Fibroblast of skin of right quadriceps (primary cell): ENCODE measurements at places on chromosomes 4 and X.

GRCh38 chr4:1401409-1402020 is 4.7 kb downstream of the NKX1-1 start:
- no peak for DNase-seq

DNA sequence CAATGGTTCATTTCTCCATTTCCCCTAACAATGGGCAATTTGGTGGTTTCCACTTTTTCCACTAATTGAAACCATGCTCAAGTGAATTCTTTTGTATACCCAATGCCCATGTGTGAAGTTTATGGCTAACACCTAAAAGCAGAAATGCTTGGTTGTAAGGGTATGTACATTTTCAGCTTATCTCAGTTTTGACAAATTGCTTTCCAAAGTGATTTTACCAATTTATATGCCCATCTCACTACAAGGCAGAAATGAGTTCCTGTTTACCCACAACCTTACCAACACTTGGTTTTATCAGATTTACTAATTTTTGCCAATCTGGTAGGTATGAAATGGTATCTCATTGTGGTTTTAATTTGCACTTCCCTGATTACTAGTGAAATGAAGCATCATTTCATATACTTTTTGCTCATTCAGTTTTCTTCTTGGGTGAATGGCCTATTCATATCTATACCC is 14.8 kb downstream of the GPR34 start:
- no peak for DNase-seq

DNA sequence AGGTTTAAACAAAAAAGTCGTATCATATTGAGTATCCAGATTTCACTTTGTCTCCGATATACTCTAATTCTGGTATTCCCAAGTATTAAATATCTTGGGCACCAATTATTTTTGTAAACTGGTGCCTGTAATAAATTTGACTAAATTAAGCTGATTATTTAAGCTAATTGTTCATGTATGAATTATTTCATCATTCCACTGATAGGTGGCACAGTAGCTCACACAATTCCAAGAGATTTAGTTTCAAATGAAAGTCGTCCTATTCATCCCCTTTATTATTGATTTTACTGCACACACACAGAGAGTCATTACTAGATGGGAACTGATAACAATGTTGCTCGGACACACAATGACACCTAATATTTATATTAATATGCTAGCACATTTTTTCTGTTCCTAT is 432.4 kb downstream of the DMD start:
- DNase-seq = no peak

GRCh38 chr4:149645790-149646189 is 169.9 kb downstream of the IQCM start:
- no peak for DNase-seq

DNA sequence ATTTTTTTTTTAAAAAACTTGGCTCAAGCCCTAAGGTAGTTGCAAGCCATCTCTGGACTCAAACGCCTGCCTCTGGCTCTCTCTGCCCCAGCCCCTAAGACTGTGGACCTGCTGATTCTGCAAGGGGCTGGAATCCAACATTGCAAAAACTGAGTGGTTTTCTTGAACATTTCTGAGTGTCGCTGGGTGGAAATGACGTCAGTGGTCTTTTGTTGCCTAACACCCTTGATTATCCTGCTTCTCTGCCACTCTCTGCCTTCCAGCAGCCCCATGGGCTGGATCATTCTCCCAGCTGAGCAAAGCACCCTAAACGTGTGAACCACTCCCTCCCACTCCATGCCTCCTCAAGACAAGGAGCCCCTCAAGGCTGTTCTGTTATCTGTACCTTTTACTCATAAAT is 16.6 kb downstream of the BST1 start:
- peak; percentile 15 for DNase-seq

GRCh38 chrX:129790808-129791207 is 11.1 kb downstream of the SASH3 start:
- DNase-seq = no peak

DNA sequence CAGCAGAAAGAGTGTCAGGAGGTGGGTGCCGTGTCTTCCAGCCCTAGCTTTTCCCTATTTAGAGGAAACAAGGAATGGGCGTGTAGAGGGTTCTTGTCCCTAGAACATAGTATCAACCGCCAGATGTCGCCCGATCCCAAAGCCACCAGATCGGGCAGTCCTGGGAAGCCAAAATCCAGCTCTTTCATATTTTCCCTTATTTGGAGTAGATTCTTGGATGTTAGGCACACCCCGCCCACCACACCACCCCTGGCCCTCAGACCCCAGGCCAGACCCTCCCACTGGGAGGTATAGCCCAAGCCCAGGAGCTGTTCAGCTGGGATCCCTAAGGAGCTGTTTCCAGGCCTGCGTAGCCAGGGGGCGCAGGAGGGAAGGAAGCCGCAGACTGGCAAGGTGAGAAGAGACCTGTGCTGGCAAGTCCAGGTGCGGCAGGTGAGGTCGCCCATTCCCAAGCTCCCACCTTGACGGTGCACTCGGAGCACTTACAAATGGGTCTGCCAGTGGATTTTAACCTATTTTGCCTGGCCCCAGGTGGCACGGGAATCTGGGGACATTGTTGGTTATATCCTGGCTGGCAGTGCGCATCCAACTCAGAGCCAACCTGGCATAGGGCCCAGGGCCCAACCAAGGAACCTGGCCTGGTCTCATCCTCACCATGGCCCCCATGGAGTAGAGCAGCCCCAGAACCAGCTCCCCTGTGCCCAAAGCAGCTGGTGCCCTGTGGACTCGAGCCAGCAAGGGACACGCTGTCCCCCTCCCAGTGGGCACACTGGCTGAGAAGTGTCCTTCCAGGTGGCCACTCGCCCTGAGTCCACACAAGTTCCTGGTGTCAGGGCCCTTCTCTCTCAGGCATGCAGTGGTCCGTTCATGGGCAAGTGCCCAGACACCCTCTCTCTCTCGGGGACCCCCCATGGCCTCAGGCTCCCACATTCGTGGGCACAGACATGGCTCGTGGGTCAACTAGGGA is 811 bp downstream of the FLNA start:
- DNase-seq = peak; percentile 92

DNA sequence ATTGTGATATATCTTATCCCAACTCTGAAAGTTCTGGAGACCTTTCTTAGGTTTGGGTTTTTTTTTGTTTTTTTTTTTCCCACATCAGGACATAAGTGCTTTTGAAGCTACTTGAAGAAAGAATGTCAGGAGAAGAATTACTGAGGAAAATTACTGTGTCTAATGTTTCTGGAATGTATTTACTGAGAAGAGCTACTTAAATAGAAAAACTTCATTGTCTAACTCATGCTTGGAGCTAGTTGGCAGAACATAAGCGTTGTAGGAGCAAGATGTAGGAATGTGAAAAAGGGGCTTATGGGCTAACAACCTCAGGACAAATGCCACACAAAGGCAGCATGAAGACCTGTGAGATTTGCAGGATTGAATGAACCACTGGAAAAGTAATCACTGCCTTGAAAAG is 166.6 kb upstream of the GLRA2 start:
- DNase-seq = peak; percentile 77

DNA sequence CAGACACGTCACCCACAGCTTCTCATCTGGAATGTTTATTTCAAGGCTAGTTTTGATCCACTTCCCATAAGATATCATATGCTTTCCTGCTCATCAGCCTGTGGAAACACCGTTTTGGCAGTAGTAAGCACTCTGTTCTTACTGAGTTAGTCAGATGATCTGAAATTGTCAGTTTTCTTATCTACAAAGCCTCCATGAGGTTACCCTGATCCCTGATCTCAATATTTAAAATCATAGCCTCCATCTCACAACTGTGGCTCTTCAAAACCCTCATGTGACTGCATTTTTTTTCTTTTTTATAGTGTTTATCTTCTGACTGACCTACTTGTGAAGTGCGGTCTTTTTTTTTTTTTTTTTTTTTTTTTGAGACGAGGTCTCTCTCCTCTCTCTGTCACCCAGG is 22.7 kb downstream of the BST1 start:
- DNase-seq = no peak

DNA sequence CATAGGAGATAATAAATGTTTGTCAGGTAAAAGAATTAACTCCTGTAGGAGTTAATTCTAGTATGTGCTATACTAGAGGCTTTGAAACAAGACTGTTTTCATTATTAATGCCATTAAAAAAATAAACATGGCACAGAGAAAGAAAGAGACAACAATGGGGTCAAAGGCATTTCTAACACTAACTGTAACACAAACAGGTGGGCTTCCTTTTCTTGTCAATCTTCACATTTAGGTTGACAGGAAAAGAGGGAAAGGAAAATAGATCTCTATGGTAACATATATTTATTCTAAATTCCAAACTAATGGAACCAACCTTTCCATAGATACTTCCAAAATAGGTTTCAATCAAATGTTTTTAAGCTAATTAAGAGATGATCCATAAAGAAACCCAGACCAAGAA is 9.8 kb downstream of the ANKRD17 start:
- DNase-seq = no peak

DNA sequence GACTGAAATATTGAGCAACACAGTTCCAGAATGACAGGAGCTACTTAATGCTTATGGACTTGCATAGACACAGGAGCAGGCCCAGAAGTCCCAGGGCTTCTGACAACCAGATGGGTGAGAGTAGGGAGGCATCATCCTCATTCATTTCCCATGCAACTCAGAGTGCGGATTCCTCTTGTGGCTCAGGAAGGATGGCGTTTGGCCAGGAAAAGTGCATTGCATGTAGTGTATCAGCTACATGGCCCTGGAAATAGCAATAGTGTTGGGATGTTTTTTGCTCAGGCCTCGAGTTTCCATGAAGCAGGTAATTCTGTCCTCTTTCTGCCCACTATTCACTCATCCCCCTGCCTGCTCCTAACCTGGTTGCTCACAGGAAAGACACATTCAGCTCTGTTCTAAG is 136.6 kb downstream of the PDGFRA start:
- peak; percentile 22 for DNase-seq

GRCh38 chr4:1775731-1776500 is 17.2 kb upstream of the FGFR3 start:
- DNase-seq = no peak

DNA sequence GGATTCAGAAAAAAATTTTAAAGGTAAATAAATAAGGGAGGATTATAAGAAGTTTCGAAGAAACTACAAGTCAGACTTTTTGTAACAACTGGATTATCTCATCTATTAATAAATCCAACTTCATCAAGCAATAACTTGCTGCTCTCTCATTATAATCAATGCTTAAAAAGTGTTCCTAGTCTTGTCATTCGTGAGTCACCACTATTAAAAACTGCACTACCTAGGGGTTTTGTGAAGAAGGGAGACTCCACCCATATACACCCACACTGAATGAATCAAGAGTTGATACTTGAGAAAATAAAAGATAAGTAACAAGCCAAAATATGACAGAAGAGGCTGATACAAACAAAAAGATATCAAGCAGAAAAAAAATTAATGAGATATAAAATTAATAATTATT is 360.5 kb downstream of the ZNF674 start:
- no peak for DNase-seq

DNA sequence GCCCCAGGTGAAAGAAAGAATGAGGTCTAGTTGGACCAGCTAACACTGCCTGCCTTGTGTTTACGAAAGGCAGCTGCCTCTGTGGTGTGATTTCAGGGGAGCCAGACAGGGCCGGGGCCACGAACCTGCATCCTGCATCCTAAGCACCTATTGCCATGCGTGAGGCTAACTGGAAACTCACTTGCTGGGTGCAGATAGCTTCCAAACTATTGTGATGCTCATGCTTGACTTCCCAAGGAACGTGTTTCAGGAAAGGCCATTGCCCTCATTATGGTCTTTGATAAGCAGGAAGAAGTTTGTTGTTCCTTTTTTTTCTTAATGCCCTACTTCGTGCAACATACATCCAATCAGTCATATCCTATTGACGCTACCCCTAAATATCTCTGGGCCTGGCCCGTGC is 2.3 kb upstream of the IRF2 start:
- no peak for DNase-seq

- DNase-seq = no peak
Measured at GRCh38 chr4:117096886-117097285, 11.5 kb upstream of the TRAM1L1 start.

- no peak for DNase-seq
Measured at GRCh38 chr4:154739111-154739510, 4.7 kb upstream of the LRAT start.

- no peak for DNase-seq
Measured at GRCh38 chr4:3135155-3136011, 60.9 kb downstream of the HTT start.

DNA sequence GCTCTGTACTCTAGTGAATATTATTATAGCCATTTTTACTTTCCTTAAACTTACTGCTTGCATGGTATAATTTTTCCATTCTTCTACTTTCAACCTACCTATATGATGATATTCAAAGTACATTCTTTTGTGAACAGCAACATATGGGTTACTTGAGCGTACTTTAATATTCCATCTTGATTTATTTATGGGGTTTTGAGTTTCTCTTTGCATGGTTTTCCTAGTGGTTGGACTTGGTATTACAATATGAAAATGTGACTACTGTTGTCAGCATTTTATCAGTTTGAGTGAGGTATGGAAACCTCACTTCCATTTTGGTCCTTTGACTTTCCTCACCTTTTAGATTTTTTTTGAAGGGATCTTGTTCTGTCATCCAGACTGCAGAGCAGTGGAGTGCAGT is 35.9 kb downstream of the ADGRG4 start:
- no peak for DNase-seq

DNA sequence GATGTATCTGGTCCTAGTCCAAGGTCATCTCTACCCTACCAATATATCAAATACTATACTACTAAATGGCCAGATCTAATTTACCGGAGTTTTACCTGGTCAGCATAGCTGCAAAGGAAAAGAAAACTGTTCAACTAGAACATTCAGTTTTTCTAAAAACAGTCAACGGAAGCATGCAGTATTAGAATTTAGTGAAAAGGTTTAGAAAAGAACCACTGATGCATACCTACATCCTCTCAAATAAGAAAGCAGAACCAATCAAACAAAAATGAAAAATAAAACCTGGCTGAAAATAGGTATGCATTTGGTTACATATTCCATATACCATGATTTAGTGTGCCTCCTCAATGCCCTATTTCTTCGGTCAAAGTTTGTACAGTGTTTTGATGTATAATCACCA is 140.0 kb downstream of the CHM start:
- DNase-seq = no peak

DNA sequence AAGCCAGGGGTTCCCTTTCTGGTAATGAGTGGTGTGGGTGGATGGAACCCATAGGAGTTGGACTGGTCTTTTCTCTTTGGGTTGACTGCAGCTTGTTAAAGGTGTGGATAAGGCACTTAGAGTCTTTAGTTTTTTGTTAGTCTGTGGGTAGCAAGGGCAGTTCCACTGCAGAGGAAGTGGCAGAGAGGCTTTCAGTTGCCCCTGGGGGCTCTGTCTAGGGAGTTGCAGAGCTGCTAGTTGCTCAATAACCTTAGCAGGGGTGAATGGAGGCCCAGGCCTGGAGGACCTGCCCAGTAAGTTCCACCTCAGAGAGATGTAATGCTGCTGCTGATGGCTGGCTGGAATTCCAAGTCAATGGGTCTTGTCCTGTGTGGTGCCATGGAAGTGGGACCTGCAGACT is 282.6 kb upstream of the NDST4 start:
- no peak for DNase-seq

DNA sequence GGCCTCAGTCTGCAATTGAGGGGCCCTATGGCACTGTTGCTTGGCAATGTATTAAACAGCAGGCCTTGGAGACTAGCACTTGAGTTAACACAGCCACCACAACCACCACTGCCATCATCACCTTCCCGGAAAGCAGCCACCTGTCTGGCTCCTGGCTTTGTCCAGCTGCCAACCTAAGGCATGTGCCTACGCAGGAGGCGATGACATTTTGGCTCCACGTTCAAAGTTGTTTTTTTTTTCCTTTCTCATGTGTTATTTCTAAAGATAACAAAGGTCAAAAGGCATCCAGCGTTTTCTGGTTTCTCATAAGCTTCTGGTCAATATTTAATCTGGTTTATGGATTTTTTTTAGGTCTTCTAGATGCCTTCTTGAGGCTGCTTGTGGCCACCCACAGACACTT is 7.5 kb downstream of the CLDN2 start:
- no peak for DNase-seq

- DNase-seq = peak; percentile 84
Measured at GRCh38 chr4:124203613-124204238, 508.8 kb downstream of the ANKRD50 start.
